ENCODE measurements at places on chromosomes 4 and X.

DNA sequence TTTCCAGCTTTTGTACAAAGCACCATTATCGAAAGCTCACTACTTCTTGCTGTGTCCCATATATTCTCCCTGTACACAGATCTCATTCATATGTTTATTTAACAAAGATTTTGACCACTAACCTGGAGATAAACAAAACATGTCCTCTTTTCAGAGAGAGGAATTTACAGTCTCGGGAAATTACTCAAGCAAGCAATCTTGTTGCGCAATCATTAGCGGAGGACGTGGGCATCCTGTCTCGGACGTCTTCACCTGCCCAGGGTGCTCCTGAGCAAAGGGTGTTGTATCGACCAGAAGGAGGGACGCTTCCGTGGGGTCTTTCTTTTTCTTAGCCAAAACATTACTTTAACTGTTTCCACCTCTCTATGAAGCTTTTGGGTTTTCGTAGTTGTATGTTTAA, 66.5 kb upstream of the CLCN4 start:
- DNase-seq = no peak

DNA sequence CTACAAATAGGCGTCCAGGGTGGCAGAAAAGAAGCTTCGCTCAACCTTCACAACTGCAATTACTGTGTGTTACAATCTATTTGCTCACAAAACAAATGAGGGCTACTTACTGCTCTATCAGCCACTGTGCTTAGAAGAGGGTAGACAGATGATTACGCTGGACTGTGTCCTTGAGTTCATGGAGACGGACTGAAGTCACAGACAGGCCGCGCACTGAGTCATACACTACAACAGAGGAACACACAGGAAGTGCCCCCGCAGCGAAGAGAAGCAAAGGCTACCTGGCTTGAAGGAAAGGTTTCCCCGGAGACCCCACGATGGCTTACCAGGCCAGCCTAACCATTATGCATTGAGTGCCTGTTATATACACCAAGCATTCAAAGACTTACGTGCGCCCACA, 25.6 kb downstream of the FAT1 start:
- no peak for DNase-seq

GRCh38 chr4:8819473-8820177, 52.0 kb downstream of the HMX1 start:
- no peak for DNase-seq

DNA sequence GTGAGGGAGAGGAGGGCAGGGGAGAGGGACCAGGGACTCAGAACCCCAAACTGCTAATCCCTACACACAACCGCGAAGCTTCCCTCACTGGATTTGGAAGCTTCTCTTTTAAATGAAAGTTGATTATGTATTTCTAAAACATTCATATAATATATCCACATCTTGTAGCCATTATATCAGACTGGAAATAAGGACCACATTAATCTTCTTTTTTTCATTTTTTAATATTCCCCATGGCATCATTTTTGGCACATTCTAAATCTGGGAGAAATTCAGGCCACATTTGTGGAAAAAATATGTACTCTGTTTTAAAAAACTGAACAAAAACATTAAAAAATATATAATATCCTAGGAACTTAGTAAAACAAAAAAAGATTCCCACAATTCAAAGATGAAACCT, 97.8 kb downstream of the AFAP1 start:
- DNase-seq = no peak

GRCh38 chrX:21996872-21997455, 35.2 kb upstream of the PHEX start:
- DNase-seq = no peak

All from stimulated activated CD8-positive, alpha-beta memory T cell treated with anti-CD3 and anti-CD28 coated beads, Interleukin-4, amount 100 ng/mL, for 1 hour (primary cell).